ENCODE measurements at places on chromosomes 5 and 9.

- DNase-seq, result no peak
These were observed 325.6 kb downstream of the PRELID2 start for GRCh38 chr5:145509336-145510136.

GRCh38 chr5:20972419-20972925, 984.5 kb upstream of the CDH18 start:
- peak; percentile 18 for DNase-seq

DNA sequence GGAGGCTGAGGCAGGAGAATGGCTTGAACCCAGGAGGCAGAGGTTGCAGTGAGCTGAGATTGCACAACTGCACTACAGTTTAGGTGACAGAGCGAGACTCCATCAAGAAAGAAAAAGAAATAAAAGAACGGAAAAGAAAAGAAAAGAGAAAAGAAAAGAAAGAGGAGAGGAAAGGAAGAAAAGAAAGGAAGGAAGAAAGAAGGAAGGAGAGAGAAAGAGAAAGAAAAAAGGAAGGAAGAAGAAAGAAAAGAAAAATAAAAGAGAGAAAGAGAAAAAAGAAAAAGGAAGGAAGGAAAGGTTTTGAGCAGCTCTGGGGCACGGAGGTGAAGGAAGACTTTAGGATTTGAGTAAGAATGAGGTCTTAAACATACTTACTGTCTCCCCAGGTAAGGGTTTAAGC, 18.4 kb downstream of the TLN1 start:
- DNase-seq, result no peak

GRCh38 chr5:118009741-118010297, 978.5 kb downstream of the DTWD2 start:
- no peak for DNase-seq

GRCh38 chr5:148208226-148208625, 5.4 kb downstream of the SPINK6 start:
- no peak for DNase-seq

DNA sequence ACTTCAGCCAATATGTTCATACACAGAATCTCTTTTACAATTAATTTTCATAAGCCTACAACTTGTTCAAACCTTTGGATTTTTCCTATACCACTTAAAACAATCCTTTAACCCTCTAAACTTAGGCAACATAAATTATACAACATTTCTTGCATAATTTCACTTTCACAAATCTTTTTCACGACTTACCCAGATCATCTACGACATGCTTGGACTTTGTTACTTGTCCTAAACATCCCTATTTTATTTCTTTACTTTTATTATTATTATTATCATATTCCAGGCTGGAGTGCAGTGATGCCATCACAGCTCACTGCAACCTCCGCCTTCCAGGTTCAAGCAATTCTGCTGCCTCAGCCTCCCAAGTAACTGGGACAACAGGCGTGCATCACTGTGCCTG, 68.0 kb downstream of the CACNA1B start:
- DNase-seq, result no peak

- no peak for DNase-seq
These were observed 127.1 kb downstream of the RNF180 start for GRCh38 chr5:64292611-64293215.

GRCh38 chr5:73445665-73446630, 2.6 kb downstream of the FOXD1 start:
- no peak for DNase-seq

DNA sequence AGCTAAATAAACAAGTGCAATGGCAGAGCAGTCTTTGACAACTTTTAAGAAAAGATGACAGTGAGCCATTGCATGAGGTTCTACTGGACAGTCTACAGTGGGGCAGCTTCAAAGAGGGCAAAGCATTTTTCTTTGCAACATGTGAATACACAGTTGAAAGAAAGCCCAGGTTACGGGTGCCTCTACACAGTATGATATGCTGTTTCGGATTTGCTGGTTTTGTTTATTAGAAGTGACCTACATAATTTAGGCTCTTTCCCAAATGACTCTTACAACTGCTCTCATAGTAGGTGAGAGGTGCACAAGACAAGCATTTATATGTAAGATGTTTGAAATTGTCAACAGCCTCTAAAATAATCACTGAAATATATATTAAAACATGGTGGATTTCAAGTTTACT, 62.4 kb downstream of the MEF2C start:
- no peak for DNase-seq

DNA sequence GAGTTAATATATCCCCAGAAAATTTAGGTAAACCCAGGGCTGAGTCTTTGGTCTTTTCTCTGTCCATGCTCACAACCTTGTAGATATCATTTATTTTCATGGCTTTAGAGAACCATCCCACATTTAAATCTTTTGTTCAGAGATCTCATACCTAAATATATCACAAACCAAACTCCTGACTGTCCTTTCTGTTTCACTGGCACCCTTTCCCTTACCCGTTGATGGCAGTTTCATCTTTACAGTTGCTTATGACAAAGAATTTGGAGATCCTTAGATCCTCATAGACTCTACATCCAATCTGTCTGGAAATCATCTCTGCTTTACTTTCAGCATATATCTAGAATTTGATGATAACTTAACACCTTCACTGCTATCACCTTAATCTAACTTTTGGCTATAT, 19.2 kb downstream of the RNF180 start:
- DNase-seq, result no peak

DNA sequence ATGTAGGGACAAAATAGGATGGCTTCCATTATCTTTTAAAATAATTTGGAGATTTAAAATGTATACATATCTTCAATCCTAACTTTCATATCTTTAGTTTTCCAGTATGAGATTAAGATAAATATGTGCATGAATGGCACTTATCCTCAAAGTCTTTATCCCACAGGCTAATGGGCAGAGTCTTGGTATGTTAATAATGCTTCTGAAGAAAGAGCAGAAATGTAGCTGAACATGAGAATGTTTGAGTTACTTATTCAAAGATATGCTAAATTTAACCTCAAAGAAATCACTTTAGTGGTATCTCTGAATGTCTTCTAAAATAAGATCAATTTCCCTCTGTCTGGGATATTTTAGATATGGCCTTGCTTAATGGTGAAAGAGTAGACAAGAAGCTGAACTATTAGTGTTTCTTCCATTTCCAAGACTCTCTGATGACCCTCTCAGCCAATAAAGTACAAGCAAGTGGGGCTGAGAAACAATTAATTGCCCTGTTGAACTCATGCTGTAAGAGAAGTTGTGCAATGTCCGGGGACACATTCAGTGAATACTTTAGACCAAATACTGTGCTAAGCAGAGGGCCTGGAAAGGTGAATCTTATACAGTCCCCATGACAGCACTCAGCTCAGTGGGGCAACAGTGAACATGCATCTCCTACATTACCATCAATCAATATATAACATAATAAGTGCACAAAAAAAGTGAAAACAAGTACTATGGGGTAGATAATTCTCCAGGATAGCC, 50.0 kb upstream of the ADAMTSL1 start:
- no peak for DNase-seq

GRCh38 chr5:159514229-159514810, 184.0 kb upstream of the IL12B start:
- DNase-seq, result no peak

- DNase-seq, result no peak
These were observed 899.9 kb downstream of the TAF11L14 start for GRCh38 chr5:18534119-18534518.

DNA sequence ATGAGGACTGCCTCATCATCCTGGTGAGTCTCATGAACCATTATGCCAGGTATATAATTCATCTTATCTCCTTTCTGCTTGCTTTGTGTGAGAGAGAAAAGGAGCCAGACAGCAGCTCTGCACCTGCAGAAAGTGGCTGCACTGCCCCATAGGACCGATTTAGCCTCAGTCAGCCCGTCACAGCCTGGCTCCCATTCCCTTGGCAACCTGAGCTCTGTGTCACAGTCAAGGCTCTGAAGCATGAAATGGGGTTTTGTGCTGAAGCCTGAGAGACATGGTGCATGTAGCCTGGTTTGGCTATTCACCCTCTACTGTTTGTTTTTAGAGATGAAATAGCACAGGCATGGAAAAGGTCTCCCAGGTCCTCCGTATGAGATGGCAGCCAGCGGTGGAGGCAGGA, 198.3 kb downstream of the KCTD16 start:
- DNase-seq, result peak; percentile 71

Measured in posterior cingulate gyrus (tissue), 11 donors.